ENCODE measurements at places on chromosomes 2 and 18.

DNA sequence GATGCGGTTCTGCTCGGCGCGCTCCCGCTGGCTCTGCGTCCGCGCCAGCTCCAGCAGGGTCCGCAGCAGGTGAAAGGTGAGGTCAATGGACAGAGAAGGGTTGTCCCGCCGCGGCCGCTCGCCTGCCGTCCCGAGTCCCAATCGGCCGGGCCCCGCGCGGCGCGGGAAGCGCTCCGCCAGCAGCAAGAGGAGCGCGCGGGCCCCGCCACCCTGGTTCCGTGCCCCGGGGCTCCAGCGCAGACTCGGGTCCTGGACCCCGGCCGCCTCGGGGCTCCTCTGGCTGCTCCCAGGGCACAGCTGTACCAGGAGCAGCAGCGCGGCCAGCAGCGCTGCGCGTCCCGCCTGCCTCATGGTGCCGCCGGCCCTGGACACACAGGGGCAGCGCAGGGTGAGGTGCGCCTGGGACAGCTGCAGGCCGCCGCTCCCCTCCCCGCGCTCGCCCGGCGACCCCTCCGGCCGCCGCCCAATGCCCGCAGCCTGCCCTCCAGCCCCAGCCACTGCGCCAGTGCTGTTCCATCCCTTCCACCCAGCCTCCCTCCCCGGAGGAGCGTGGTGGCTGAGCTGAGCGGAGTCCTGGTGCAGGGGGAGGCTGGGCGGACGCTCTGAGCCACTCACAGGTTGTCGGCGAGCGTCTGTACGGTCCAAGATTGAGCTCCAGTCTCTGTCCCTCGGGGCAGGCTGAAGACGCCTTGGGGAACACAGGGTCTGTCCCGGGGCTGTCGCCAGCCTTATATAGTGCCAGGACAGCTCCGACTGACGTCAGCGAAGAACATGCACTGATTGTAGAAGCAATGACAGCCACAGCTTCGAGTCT is 493 bp downstream of the UCN start:
- no peak for DNase-seq

DNA sequence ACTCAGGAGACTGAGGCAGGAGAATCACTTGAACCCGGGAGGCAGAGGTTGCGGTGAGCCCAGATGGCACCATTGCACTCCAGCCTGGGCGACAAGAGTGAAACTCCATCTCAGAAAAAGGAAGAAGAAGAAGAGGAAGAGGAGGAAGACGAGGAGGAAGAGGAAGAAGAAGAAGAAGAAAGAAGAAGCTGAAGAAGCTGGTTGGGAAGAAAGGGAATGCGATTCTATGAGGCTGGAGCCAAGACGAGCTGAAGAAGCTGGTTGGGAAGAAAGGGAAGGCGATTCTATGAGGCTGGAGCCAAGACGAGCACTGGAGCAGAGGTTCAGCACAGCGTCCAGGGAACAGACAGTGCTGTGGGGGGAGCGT is 30.3 kb upstream of the TAF1B start:
- DNase-seq, result no peak

GRCh38 chr2:237359894-237360780 is 53.8 kb downstream of the COL6A3 start:
- no peak for DNase-seq

GRCh38 chr2:170323743-170324142 is 145.8 kb downstream of the MYO3B start:
- DNase-seq, result no peak

GRCh38 chr18:62300359-62300963 is 24.6 kb upstream of the TNFRSF11A start:
- no peak for DNase-seq

GRCh38 chr2:151020411-151020810 is 241.3 kb downstream of the RBM43 start:
- DNase-seq, result no peak

DNA sequence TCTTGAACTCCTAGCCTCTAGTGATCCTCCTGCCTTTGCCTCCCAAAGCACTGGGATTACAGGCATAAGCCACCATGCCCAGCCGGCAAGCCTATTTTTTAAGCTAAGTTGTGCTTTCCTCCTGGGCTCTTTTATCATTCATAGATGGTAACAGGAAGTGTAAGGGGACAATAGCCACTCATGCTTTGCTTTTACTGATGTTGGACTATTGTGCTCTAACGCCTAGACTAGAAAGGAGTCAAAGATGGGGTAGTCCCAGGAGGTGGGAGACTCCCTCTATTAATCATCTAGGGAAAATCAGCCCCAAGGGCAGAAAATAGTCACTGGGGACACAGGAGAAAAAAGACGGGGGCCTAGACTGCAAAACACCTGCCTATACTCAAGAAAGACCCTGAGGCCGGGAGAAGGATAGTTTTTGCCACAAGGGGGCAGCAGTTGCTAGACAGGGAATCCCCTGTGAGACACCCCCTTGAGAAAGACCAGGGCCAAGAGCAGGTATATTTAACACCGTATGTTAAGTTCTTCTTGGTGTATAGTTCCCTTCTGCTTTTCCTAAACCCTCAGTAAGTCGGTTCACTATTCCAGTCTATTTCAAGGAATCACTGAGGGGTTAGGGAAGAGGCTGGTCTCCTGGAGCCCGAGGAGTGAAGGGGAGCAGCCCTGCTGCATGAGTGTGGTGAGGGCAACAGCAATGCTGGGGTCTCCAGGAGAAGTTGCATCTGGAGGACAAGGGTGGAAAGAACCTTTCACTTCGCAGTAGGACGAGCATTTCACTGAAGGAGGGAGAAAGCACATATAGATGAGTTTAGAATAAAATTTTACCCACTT is 2.1 kb upstream of the CXCR1 start:
- DNase-seq, result no peak

GRCh38 chr2:40285391-40285790 is 166.5 kb downstream of the SLC8A1 start:
- DNase-seq, result no peak

DNA sequence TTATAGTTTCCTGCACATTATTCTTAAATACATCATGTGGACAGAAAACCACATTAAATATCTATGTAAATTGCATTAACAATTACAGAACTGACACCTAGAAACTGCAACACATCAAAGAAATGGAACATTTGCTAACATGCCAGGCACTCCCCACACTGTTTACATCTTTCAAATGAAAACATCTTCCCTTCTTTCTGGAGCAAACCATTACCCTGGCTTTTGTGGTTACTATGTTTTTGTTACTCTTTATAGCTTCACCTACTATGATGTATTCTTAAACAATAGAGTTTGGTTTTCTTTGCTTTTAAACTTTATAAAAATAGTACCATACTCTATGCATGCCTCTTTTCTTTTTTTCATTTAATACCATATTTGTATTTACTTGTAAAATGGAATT is 1894.5 kb upstream of the CELF4 start:
- no peak for DNase-seq

DNA sequence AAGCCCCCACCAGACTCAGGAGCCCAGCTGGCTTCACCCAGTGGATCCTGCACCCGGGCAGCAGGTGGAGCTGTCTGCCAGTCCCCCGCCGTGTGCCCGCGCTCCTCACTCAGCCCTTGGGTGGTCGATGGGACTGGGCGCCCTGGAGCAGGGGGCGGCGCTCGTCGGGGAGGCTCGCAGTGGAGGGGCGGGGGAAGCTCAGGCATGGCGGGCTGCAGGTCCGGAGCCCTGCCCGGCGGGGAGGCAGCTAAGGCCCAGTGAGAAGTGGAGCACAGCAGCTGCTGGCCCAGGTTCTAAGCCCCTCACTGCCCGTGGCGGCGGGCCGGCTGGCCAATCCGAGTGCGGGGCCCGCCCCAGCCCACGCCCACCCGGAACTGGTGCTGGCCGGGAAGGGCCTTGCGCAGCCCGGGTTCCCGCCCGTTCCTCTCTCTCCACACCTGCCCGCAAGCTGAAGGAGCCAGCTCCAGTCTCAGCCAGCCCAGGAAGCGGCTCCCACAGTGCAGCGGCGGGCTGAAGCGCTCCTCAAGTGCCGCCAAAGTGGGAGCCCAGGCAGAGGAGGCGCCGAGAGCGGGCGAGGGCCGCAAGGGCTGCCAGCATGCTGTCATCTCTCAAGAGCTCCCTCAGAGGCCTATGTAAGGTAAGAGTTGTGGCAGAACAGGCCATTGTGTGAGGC is 1307.8 kb upstream of the TMEFF2 start:
- no peak for DNase-seq

DNA sequence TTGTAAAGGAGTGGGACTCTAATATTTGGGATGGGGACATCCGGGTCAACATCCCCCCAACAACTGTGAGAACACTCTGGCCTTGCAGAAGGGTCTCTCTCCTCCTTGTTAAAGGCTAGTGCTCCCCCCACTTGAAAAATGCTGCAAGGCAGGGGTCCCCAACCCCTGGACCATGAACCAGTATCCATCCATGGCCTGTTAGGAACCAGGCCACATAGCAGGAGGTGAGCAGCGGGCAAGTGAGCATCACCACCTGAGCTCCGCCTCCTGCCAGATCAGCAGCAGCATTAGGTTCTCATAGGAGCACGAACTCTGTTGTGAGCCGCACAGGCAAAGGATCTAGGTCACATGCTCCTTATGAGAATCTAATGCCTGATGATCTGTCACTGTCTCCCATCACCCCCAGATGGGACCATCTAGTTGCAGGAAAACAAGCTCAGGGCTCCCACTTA is 243.9 kb upstream of the ID2 start:
- no peak for DNase-seq

GRCh38 chr2:9103663-9104277 is 100.3 kb upstream of the MBOAT2 start:
- DNase-seq, result no peak

- no peak for DNase-seq
These were observed 262.2 kb downstream of the PHLPP1 start for GRCh38 chr18:62977512-62977911.

DNA sequence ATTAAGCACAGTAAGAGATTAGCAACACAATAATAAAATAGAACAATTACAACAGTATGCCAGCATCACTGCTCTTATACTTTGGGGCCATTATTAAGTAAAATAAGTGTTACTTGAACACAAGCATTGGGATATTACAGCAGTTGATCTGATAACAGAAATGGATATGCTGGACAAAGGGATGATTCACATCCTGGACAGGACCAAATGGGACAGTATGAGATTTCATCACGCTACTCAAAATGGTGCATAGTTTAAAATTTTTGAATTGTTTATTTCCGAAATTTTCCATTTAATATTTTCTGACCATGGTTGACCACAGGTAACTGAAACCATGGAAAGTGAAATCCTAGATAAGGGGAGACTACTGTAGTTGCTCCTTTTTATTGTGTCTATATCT is 138.2 kb downstream of the UBR3 start:
- no peak for DNase-seq

DNA sequence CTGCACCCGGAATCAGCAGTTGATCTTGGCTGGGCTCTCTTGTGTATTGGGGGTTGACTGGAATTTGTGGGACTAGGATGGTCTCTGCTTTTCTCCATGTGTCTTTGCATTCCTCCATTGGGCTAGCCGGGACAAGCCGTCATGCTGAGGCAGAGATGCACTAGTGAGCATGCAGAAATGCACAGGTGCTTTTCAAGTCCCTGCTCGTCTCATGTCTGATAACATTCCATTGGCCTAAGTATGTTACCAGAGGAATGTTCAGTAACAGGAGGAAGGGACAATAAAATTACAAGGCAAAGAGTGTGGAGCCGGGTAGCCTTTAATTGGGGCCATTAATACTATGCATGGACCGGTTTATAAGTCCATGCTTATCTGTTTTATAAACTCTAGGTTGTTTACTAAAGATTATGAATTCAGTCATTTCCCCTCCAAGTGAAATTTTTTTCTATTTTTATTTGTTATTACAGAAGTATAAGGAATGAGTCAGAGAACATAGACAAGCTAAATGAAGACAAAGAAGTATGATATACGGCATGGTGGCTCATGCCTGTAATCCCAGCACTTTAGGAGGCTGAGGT is 24.4 kb upstream of the AAK1 start:
- DNase-seq, result no peak

DNA sequence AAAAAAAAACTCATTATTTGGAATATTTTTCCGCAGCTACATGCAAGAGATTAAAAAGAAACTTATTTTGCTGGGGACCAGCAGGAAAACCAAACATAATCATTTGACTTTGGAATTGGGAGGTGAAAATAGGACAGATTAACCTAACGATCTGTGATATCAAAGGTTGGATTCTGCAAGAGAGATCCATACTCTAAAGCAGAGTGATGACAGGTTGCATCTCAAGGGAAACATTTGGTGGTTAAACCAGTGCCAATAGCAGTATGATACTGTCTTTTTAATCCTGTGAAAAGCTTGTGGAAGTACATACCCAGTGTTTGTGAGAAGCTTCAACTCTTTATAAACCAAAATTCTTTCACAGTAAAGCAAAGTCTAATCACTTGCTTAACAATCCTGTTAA is 5.3 kb upstream of the IKZF2 start:
- DNase-seq, result no peak

GRCh38 chr2:58376592-58376991 is 135.5 kb upstream of the FANCL start:
- DNase-seq, result no peak

DNA sequence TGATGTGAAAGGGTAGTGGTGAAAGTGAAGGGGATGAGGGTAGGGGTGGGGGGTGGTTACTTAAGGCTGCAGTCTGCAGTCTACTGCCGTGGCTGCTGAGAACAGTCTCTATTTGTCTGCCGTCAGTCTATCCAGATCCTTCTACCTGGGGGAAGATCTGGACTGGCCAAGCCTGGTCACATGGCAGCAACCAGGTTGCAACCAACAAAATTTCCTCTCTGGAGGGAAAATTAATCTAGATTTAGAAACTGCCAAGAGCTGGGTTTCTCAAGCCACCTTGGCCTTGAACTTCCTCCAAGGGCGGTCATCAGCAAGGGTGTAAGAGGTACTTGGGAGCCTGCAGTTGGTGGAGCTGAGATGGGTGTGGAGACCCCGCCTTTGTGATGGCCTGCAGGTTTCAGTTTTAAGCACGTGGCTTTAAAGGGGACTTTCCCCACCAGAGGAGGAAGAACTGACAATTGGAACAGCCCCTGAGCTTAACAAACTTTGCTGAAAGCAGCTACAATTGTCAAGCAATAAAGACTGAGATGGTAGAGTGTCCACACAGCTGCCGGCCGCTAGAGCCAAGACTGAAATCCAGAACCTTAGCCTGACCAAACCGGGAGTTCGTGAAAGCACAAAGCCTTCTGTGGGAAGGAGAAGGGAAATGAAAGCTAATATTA is 31.4 kb upstream of the KCMF1 start:
- DNase-seq, result no peak

- no peak for DNase-seq
These were observed 47.2 kb downstream of the MAP2 start for GRCh38 chr2:209471037-209471436.

- peak; percentile 11 for DNase-seq
These were observed 53.7 kb upstream of the ARL4C start for GRCh38 chr2:234550511-234551107.

DNA sequence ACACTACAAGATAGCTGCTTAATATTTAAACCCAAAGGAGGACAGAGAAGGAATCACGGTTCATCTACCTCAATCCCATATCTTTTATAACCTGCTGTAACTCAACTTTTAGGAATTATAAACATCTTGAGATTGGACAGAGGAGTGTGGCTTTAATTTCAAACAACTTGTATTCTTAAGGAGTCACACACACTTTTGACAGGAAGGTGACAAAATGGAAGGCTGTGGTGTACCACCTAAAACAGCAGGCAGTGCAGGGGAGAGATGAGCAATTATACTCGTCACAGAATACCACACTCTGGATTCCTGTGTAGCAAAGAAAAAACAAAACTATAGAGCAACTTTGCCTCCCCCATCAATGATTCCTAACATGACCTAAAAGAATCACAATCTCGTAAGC is 194.8 kb downstream of the ZEB2 start:
- DNase-seq, result no peak

All from substantia nigra (tissue), 51 donors.